ENCODE measurements at places on chromosomes 3 and 15.

GRCh38 chr3:60953351-60953750, 297.9 kb downstream of the FHIT start:
- no peak for DNase-seq

DNA sequence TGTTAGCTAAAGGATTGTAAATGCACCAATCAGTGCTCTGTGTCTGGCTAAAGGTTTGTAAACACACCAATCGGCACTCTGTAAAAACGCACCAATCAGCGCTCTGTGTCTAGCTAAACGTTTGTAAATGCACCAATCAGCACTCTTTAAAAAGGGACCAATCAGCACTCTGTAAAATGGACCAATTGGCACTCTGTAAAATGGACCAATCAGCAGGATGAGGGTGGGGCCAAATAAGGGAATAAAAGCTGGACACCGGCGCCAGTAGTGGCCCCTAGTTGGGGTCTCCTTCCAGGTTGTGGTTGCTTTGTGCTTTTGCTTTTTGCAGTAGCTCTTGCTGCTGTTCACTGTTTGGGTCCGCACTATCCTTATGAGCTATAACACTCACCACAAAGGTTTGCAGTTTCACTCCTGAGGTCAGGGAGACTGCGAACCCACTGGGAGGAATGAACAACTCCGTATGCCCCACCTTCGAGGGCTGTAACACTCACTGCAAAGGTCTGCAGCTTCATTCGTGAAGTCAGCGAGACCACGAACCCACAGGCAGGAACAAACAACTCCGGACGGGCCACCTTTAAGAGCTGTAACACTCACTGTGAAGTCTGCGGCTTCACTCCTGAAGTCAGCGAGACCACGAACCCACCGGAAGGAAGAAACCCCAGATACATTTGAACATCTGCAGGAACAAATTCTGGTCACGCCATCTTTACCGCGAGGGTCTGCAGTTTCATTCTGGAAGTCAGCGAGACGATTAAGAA, 1.1 kb upstream of the SUCLG2 start:
- peak; percentile 34 for DNase-seq

GRCh38 chr15:72222393-72222792, 8.6 kb downstream of the PKM start:
- DNase-seq = no peak

DNA sequence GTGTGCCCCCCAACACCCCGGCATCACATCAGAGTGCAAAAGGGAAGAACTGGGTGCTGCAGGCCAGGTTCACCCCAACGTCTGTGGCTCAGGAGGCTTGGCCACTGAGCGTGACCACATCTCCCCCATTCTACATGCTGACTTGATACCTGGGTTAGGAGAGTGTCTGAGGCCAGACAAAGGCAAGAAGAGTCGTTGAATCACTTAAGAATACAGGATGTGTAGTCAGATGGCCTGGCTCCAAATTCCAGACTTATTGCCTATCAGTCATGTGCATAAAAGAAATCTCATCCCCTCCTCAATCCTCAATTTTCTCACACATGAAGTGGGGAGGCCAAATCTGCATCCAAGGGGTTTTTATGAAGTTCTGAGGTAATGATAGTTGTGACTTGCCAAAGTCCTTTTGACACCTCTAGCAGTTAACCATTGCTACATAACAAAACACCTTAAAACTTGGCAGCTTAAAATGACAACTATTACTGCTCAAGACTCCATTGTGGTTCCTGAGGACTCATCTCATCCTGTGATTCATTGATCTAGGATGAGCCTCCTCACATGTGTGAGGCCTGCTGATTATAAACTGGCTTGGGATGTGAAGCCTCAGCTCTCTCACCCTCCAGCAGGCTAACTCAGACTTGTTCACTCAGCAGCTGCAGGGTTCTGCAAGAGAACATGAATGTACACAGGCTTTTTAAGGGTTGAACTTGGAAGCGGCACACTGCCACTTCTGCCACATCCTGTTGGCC, 138.8 kb upstream of the TLE3 start:
- DNase-seq = no peak

DNA sequence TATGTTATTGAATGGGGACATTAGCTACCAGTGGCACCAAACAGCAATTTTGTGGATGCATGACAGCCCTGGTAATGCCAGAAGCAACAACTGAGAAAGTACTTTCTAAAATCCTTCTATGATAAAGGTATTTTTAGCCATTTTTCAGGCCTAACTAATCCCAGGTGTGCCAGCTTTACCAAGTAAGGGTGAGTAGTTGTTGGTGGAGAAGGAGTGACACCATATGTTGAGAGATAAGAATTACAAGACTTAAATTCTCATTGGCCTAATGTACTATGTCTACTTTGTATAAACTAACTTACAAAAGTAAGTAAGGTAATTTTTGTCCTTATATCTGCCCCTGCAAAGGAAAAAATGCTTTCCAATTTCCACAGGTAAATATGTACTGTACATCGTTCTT, 4.1 kb upstream of the COX17 start:
- DNase-seq = no peak

- no peak for DNase-seq
Observed at GRCh38 chr3:184811034-184811433, 932 bp upstream of the VPS8 start.

- DNase-seq = no peak
Observed at GRCh38 chr15:29091666-29092065, 178.0 kb downstream of the NSMCE3 start.

GRCh38 chr3:131735116-131735515, 232.3 kb upstream of the MRPL3 start:
- no peak for DNase-seq

DNA sequence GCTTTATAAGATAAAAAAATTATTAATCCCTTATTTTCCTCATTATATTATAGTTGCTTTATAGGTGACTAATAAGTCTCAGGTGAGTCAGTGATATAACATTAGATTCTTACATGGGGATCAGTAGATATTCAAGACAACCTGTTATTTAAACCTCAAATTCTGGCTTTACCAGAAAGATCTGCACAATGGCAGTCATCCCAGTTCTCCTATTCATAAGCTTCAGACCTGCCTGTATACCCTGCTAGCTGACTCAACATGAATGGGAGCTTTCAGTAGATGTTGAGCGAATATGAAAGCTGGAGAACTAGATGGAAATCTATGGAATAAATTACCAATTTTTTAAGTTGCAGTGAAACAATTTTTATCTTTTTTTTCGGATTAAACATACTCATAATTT, 20.5 kb upstream of the CCDC54 start:
- DNase-seq = no peak

GRCh38 chr3:171129827-171130226, 103.3 kb upstream of the SLC2A2 start:
- DNase-seq = no peak

DNA sequence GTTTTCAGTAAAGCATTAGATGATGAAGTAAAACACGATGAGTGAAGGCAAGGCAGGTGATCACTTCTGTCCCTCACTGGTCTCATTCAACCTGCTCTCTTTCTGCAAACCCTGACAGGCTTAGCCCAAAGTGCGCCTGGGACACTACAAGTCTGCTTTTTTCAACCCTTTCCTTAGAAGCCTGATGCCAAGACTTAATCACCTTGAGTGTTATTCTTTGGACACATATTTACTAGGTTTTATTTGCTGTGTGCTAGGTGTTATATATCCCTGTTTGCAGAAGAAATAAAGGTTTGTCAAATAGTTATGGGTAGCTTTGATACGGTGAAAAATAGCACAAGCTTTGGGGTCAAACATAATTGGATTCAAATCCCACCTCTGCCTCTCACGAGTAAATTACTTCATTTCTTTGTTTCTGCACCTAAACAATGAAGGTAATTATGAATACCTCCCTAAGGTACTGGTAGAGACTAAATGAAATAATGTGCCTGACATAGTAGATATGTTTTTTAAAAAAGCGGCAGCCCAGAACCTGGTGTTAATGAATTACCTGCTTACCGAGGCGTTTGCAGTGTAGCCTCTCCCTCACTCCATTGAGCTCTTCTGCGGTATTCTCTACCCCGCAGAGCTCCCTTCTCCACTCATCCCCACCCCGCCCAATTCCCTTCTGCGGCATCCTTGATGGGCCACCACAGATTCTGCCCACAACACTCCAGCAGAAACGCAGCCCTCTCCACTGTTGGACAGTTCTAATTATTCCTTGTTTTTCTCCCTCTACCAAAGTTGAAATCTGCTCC, 269.0 kb upstream of the TPM1 start:
- no peak for DNase-seq

GRCh38 chr3:107241217-107241616, 136.0 kb upstream of the CCDC54 start:
- DNase-seq = no peak

GRCh38 chr3:78918361-78919020, 849.3 kb downstream of the ROBO1 start:
- no peak for DNase-seq

- no peak for DNase-seq
Observed at GRCh38 chr3:78497021-78497420, 1270.8 kb downstream of the ROBO1 start.

DNA sequence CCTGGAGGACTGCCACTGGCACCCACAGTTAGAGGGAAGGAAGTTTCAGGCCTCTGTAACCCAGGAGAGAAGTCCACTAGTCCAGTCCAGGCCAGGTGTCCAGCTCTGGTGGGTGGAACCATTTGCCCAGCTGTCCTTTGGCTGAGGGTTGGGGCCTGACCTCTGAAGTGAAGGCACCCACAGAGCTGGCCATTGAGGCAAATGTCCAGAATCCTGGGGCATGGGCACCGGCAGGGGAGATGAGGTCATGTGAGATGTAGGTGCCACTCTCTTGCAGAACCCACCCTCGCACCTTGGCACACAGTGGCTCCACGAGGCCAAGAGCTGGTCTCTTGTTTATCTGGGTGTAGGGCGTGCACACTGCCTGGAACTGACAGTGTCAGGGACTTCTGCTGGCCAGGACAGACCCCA, 162.8 kb downstream of the SMAD6 start:
- DNase-seq = no peak

GRCh38 chr15:27601239-27601960, 497.7 kb downstream of the OCA2 start:
- DNase-seq = no peak

GRCh38 chr3:51934991-51935885, 6.5 kb downstream of the RRP9 start:
- DNase-seq = no peak

GRCh38 chr3:15325228-15325627, 7.2 kb downstream of the SH3BP5 start:
- no peak for DNase-seq

DNA sequence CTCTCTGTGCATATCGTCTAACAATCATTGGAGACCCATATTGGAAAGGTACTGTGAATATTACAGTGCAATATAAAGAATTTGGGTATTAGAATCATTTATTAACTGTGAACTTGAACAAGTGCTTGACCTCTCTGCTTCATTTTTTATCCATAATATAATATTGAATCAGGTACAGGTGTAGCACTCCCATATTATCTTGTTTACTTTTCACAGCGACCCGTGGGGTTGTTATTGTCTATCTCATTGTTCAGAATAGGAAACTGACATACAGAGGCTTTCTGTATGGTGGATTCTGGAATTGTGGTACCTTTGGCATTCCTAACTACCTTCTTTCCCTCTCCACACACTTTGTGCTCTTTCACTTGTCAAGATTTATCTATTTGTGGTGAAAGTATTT, 17.8 kb downstream of the SNRK start:
- no peak for DNase-seq

- no peak for DNase-seq
Observed at GRCh38 chr3:139157161-139157932, 112.7 kb upstream of the PRR23C start.

DNA sequence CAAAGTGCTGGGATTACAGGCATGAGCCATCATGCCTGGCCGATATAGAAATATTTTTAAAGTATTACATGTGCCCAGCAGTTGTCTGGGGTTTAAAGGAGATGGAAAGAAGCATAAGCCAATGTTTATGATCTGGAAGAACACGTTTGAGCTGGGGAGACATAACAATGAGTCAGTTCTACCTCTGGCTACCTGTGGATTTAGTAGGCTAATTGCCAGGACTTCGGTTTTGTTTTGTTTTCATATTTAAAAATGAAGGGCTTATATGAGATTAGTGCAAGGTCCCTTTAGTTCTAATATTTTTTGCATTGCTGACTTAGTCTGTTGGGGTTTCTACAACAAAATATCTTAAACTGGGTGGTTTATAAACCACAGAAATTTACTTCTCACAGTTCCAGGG, 22.9 kb upstream of the TNFSF10 start:
- no peak for DNase-seq

DNA sequence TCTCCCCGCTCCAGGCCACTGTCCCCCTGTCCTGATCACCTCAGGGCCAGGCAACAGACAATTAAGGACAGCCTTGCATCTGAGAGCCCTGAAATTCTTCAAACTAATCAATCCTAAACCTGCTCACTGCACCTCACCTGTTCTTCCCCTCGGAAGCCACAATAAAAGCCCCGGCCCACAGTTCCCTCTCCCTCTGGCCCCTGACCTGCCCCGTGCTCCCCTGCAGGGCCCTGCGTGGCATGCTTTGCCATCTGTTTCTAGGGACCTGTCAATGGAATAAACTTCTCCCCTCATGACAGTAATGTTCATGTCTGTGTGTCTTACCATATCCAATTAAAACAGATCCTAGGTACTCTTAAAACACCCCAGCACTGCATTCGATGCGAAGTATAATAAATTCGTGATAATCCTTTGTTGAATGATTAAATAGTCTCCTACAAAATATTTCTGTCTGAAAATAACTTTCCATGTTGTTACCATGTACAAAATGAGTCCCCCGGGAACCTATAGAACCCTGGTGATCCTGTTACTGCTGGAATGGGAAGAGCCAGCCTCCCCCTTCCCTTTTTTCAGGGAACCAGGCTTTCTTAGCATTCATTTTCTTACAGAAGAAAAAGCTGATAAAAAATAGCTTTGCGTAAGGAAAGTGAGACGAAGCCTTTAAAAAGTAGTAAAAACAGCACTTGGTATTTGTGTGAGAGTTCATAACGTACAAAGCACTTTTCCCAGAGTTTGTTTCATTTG, 59.0 kb downstream of the ABTB1 start:
- DNase-seq = no peak

GRCh38 chr3:54691289-54691771, 236.5 kb downstream of the LRTM1 start:
- DNase-seq = no peak

DNA sequence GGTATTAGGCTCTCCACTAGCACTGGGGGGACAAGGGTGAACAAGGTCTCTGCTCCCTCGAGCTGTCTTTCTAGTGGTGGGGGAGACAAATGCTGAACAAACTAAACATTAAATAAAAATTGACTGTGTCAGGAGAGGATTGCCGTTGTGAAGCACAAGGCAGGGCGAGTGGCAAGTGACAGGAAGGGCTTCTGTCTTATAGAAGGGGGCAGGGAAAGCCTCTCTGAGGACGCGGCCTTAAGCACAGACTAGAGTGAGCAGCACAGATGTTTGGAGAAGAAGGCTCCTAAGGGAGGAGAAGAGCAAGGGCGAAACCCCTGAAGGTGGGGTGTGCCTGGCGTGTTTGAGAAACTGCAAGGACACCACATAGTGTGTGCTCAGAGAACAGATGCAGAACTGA, 50.9 kb upstream of the ATP2B2 start:
- DNase-seq = no peak

DNA sequence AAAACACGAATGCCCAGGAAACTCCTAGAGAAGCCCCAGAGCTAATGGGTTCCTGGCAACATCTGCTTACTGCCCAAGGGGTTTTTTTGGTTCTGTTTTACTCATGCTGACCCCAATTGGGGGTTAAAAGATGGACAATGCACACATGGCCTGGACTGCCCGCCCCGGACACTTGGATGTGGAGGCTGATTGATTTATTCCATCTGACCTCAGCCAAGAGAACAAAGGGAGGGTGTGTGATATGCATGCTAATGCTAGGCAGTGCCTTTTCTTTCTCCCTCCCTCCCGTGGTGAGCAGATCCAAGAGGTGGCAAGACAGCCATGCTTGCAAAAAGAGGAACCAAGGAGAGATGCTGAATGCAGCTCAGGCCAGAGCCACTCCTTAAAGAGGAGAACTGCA, 3.3 kb upstream of the LRTM1 start:
- DNase-seq = no peak

All from activated naive CD8-positive, alpha-beta T cell treated with anti-CD3 and anti-CD28 coated beads, Interleukin-2, amount 50 U/mL, for 16 hours (primary cell).